ENCODE measurements at places on chromosomes 11 and 22.

DNA sequence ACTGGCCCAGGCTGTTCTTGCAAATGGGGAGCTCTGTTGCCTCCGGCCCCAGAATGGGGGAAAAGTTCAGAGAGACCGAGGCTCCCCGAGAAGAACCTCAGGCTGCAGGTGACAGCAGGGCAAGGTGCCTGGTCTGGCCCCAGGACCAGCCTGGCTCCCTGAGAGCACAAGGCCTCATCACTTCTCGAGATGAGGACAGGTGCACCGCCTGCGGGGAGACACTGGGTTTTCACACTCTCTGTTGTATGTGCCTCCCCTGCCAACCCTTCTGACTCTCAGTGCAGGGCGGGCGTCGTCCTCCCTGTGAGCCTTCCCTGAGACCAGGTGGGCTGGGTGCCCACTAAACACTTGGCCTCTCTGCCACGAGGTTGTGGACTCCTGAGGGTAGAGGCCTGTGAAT lies 102.2 kb downstream of the BCR start:
- DNase-seq, result no peak

GRCh38 chr11:35098855-35099254 lies 40.1 kb upstream of the CD44 start:
- DNase-seq, result no peak

DNA sequence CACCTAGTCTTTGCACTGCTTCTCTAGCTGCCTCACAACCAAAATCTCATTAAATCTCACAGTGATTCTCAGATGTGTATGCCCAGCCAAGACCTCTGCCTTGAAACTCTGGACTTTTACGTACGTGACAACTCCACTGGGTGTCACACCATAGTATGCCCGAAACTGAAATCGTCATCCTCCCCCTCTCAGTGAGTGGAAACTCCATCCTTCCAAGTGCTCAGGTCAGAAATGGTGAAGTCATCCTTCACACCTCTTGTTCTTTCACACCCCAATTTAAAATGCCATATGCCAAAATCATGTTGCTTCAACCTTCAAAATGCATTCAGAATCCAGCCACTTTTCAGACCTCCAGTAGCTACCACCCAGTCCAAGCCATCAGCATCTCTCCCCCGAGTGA lies 42.5 kb downstream of the SFI1 start:
- peak; percentile 8 for DNase-seq

DNA sequence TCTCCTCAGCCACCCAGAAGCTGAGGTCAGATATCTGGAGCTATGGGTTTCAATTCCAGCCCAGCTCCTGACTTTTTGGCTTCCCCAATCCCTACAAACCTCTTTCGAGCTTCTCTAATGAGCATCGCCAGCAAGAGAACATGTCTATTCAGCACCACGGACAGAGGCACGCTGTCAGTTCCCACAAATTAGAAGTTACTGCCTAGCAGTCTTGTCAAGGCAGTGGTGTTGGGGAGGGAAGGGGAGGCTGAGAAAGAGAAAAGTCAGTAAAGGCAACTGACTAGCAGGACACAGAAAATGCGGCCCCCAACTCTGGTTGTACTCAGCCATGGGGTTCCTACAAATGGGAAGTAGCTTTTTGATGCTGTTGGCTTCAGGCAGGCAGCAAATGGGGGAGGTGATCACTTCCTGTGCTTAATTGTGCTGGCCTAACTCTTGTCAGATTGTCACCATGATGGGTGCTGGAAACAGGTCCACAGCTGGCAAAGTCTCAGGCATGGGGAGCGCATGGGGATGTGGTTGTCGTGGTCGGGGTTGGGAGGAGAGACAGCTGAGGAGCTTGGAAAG lies 205.9 kb downstream of the ST3GAL4 start:
- no peak for DNase-seq

GRCh38 chr22:44605486-44605885 lies 96.5 kb upstream of the PRR5 start:
- DNase-seq, result no peak

DNA sequence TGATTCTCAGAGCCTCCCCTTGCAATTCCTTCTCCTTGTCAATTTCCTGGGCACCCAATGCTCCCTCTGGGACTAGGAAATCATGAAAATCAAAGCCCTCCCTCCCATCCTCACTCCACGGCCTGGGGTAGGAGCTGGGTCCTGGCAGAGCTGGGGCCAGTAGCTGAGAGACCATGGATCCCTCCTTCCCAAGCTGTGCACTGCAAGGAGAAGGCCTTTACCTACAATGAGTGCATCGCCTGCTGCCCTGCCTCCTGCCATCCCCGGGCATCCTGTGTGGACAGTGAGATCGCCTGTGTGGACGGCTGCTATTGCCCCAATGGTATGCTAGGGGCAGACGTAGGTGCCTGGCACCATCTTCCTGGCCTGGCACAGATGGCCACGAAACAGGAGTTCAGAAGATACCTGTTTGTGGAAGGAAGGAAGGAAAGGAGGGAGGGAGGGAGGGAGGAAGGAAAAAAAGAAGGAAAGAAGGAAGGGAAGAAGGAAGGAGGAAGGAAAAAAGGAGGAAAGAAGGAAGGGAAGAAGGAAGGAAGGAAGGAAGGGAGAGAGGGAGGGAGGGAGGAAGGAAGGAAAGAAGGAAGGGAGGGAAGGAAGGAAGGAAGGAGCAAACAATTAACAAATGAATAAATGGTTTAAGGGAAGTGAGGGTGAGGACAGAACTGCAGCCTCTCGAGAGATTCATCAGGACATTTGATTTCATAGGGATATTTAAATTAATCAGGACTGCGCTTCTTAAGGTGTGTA lies 12.5 kb downstream of the OTOG start:
- no peak for DNase-seq

GRCh38 chr11:112042161-112042960 lies 17.2 kb downstream of the DLAT start:
- no peak for DNase-seq

GRCh38 chr11:21561581-21561980 lies 631.3 kb upstream of the ANO5 start:
- DNase-seq, result no peak

DNA sequence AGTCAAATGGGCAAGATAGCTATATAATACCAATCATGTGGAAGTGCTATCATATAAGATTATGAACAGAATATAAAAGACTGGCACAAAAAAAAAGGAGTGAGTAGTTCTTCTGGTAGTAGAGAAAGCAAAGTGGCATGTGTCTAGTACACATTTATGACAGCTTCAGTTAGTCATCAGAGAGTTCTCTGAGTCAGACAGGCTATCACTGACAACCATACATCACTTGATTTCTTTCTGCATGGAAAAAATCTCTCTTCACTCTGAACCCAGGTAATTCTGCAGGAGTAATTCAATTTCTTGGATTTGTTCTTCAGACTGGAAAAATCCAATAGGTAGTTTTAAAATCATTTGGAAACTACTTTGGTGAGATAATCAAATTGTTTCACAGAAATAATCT lies 286.8 kb upstream of the ANO3 start:
- no peak for DNase-seq

DNA sequence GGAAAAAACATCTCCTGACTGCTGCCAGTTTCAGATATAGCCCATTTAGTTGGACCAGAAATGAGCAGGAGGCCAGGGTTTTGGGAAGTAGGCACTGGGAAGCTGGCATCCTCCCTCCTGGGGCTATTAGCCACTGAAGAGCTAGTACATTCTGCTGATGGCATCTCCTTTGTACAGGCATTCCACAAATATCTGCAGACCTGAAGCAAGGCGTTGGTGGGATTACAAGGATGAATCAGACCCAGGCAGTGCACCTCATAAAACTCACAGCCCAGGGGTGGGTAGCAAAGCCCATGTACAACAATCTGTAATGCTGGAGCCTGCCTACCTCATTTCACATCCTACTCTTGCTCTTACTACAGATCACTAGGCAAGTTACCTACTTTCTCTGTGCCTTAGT lies 27.5 kb upstream of the POU2AF1 start:
- DNase-seq, result peak; percentile 25

DNA sequence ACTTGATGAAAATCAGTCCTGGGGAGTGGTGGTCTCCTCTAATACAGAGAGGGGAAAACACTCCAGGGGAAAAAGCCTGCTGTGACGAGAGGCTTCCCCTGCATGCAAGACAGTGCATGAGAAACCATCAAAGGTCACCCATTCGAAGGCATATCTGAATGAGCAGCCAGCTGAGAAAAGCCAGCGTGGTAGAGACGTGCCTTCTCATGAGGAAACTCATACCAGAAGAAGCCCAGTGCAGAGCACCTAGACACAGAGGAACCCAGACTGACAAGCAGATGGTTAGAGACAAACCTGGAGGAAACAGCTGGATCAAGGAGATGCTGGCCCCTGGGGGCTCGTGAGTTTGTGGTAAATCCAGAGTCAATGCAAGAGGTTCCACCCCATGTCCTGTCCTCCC lies 534.8 kb downstream of the BRD1 start:
- DNase-seq, result peak; percentile 56

DNA sequence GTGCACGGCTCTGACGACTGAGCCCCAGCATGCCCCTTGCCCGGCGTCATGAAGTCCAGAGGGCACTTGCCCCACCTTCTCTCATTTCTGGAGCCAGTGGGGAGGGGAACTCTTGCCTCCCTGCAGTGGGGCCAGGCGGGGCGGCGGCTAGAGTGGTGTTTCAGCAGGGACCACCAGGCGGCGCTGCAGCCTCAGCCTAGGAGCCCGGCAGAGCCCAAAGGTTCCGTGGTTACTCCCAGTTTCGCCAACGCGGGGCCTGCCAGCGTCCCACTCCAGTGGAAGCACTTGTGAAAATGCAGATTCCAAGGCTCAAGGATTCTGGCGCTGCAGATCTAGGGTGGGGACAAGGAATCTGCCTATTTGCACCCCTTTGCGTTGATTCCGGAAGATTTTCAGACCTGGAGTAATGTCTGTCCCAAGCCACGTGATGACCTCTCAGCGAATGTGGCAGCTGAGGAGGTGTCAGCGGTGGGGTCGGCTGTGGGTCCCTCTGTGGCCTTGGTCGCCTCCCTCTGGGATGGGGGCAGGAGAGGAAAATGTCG lies 55.7 kb downstream of the CD82 start:
- DNase-seq, result peak; percentile 96

GRCh38 chr11:112656772-112657428 lies 304.3 kb upstream of the NCAM1 start:
- peak; percentile 26 for DNase-seq

GRCh38 chr11:28584992-28585391 lies 476.8 kb downstream of the METTL15 start:
- no peak for DNase-seq

- DNase-seq, result peak; percentile 73
Observed at GRCh38 chr11:64745189-64745520, 1.2 kb upstream of the RASGRP2 start.

- DNase-seq, result no peak
Observed at GRCh38 chr11:35326266-35326879, 93.0 kb downstream of the SLC1A2 start.

- no peak for DNase-seq
Observed at GRCh38 chr11:2732940-2733628, 33.3 kb upstream of the KCNQ1OT1 start.

DNA sequence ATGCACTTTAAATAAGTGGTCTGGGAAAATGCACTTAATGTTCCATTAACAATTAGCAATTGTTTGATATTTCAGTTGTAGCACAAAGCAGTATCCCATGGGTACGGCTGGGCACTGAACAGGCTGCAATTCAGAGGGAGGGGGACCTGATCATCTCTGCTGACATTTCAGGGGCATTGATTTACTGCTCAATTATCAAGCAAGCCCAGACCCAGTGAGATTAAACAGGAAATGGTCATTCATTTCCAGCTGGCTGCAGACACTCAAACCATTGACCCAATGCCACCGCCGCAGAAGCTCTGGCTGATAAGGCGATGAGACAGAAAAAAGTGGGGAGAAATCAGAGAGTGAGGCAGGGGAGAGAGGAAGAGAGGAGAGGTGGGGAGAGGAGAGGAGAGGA lies 1.2 kb downstream of the GPR83 start:
- DNase-seq, result no peak

GRCh38 chr11:95884376-95884775 lies 39.5 kb downstream of the MTMR2 start:
- no peak for DNase-seq

GRCh38 chr11:126581871-126582648 lies 226.6 kb downstream of the ST3GAL4 start:
- DNase-seq, result no peak
